ENCODE measurements at places on chromosomes 13 and 19.
A peak's percentile ranks its signal among the peaks of the same experiment; 100 is the strongest.

DNA sequence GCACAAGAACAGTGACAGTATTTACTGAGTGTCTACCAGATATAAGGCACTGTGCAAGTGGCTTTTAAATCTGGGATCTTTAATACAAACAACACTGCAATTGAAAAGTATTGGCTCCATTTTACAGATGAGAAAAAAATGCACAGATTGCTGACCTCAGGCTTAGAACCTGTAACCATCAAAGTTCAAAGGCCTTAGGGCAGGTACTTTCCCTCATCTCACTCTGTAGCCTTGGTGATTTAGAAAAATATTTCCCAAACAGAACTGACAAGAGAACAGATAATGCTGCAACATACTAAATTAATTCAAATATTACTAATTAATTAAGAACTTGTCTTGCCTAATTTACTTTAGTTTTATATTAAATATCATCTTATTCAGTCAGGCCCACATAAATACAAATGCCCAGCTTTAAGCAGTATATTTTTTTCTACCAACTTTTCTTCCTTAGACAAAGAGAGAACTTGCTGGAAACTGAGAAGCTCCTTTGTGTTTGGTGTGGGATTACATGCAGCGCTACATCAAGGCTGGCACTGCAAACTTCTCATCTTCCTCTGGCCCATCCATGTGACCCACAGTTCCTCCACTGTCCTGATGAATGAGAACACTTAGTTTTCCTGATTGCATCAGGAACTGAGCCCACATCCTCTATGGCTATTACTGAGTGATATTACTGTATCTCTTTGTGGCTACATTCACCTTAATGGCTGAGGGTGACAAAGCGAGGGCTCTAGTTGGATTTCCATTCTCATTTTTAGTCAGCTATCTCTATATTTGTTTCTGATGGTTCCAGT, 302.1 kb downstream of the ENOX1 start:
- DNase-seq, result no peak

DNA sequence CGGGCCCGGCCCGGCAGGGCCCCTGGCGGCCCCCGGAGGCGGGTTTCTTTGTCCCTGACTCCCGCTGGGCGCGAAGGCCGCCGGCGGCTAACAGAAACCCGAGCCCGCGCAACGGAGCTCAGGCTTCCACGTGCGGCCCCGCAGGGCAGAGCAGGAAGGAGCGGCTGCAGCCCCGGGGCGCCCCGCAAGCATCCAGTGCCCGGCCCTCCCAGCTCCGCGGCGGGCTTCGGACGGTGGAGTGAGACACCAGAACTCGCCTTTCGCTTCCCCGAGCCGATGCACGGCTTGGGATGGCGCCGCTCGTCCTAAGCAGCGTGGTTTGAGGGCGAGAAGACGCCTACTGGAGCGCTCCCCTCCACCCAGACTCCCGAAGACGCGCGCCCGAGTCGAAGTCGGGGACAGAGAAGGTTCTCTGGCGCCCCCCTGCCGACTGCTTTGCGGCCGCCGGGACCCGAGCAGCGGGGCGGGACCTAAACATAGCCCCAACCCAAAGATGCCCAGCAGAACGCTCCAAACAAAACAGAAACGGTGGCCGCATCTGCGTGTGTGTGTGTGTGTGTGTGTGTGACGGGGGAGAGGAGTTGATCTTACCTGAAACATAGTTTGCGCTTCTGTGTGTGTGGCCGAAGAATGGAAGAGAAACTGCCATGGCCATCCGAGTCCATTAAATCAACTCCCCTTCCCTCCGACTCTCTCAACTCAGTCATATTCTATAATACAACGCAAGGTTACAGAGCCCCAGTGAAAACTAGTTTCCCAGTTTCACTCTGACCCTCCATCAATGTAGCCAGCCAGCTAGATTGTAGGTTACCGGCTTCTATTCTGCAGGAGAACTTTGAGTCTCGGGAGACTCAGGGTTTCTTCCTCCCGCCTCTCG, 629 bp upstream of the FGF9 start:
- peak; percentile 71 for DNase-seq

- peak; percentile 36 for DNase-seq
These were observed 28.6 kb downstream of the BICRA start for GRCh38 chr19:47637550-47637949.

- peak; percentile 57 for DNase-seq
These were observed 1.5 kb upstream of the CEACAM5 start for GRCh38 chr19:41706741-41707501.

GRCh38 chr13:66888698-66889097, 341.4 kb downstream of the PCDH9 start:
- DNase-seq, result no peak

DNA sequence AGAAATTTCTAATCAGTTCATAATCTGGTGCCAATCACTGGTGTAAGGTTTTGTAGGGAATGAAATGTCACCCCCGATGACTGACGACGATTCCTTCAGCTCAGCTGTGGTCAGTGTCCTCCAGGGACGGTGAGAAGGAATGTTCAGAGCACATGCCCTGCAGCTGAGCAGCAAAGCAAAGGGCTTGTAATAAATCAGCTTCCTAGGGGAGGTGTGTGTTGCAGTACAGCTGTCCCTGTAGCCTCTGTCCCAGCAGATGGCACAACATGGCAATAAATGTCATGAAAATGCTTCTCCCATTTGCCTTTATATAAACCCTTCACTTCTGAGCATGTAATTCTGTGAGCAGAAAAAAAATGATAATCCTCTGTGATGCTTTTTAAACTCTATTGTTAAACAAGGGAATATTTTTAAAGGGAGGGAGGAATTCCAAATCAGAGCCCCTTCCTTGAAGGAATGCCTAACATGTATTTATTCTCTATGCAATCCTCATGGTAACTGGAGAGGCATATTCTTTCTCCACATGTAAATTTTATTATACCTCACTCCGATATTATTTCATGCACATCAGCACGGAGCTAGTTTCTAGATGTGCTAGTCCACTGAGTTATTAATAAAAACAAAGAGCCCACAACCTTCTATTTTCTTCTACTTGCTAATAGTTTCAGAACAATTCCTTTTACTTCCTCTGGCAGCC, 102.5 kb downstream of the FAM216B start:
- DNase-seq, result peak; percentile 78
